ENCODE measurements at places on chromosomes 7 and 10.
A peak's percentile ranks its signal among the peaks of the same experiment; 100 is the strongest.

DNA sequence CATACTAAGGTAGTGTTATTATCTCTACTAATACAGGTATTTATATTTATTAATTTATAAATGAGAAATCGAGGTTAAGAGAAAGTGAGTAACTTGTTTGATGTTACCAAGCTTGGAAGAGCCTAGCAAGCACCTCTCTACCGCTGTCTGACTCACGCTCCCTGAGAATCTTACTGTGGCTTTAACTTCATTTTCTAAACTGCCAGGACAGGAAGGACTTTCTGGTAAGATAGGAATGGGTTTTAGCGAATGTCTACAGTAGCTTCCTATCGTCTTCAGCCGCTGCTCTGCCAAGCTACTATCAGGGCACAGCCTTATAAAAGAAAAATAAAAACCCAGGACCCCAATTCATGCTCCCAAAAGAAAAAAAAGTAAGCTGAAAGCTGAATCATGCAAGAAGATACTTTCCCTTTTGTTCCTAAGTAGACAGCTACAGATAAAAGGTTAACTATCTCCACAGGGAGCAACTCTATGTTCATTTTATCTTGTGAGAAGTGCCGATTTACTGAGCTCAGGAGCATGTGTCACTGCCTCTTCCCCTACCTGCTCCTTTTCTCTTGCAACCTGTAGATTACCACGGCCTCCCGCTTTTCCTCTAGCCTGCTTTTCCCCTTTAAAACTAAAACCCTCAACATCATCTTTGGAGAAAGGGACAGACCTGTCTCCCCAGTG is 60.2 kb downstream of the THNSL1 start:
- DNase-seq: no peak

- DNase-seq: no peak
Observed at GRCh38 chr7:107564553-107565298, 955 bp downstream of the DUS4L start.

GRCh38 chr7:154167807-154168206 is 115.6 kb downstream of the DPP6 start:
- DNase-seq: no peak

DNA sequence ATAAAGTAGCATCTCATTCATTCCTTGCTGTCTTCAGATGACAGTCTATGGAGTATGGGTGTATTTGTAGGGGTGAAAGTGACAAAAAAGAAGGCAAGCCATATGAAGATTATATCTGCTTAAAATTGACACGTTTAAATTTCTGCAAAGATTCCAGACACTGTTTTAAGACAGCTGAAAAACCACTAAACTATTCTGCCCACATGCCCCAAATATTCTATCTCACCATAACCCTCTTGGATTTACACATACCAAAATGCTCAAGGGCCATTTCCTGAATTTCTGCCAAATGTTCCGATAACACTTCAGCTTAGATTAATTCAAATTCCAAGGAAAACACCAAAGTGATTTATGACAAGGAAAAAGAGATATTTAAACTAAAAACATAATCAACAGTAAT is 99.9 kb upstream of the IL6 start:
- DNase-seq: no peak

DNA sequence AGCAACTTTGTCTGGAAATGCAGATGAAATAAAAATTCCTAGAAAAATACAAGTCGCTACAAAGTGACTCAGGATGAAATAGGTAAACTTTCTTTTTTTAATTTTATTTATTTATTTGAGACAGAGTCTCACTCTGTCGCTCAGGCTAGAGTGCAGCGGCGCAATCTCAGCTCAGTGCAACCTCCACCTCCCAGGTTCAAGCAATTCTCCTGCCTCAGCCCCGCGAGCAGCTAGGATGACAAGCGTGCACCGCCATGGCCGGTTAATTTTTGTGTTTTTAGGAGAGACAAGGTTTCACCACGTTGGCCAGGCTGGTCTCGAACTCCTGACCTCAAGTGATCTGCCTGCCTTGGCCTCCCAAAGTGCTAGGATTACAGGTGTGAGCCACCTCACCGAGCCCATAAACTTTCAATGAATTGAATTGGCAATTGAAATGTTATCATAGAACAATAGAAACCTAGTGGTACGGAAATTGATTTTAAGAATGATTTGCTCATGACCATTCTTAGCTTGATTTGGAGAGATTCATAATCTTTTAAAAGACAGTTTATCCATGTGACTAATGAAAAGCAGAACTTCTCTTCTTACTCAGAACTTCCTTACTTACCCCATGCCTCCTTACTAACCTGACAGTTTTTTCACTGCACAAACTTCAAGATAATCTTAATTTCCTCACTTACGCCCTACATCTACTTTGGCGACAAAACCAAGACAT is 161.7 kb downstream of the FAM107B start:
- DNase-seq: no peak

- DNase-seq: no peak
Observed at GRCh38 chr10:31580646-31581045, 261.6 kb downstream of the ZEB1 start.

DNA sequence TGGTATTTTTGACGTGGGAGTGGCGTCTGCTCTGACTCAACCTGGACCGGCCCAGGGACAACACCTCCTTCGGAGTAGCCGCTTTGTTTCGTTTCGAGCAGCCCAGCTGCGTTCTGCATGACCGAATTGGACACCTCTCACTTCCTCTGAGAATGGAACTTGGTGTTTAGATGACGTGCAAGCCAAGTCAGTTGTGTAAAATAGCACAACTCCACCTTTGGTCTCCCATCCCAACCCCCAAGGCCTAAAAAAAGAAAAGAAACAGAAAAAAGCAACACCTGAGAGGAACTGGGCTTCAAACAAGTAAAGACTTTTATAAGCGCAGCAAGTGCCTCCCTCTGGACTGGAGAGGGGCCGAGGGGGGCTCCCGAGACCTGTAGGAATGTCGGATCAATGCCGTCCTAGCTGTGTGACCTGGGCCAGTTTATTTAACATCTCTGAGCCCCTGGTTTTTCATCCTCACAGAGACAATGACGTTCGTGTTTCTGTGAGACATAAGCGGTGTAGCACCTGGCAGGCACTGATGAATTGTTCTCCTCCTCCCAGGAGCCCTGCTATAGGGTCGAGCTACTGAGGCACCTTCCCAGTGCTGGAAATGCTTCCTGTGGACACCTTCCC is 52.0 kb upstream of the SMNDC1 start:
- DNase-seq: peak; percentile 41

DNA sequence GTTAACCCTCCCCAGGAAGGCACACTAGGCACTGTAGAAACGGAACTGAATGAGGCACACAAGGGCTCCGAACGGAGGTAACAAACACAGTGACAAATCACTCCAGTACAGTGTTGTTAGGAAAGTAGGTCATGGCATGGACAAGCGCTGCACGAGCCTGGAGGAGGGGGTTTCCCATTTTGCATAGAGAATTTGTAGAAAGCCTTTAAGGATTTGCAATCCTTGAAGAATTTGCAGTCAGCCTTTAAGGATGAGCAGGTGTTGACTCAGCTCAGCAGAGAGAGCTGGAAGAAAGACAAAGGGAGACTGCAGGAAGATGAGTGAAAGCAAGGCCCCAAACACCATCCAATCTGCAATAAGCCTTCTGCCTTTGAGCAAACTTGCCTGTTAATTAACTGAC is 51.1 kb upstream of the PPP1R3C start:
- no peak for DNase-seq

GRCh38 chr10:24556750-24557742 is 166.6 kb downstream of the ARHGAP21 start:
- DNase-seq: no peak

DNA sequence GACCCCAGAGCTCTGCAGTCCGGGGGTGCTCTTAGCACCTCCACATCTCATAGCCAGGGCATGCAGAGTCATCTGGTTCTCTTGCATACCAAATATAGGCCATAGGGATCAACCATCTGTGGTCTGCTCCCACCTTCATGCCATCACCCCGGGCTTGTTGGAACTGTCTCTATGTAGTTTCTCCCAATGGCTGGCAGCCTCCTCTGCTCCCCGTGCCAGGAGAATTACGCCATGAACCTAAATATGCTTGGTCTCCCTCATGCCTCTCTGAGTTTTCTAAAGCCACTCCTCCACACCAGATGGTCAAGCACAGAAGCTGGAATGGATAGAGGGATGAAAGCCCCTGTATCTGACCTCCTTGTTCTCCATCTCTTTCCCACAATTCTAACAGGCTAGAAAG is 302.6 kb upstream of the MYO3A start:
- no peak for DNase-seq

DNA sequence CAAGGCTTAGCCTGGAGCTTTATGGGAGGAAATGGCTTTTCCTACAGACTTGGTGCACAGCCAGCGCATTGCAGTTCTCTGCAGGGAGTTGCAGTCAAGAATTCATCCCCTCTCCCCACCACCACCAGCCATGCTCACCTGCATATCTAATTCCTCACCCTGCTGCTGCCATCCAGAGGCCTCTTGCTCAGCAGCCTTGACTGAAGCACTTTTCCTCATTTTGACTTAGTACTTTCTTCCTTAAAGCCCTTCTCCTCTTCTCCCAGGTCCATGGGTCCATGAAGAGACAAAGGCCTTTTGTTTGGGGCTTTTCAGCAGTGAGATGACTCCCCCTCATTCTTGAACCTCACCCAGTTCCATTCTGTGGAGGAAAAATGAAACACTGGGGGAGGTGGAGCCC is 39.7 kb upstream of the GPR141 start:
- DNase-seq: no peak

- DNase-seq: no peak
Observed at GRCh38 chr7:155490697-155491628, 33.0 kb downstream of the EN2 start.

- DNase-seq: peak; percentile 22
Observed at GRCh38 chr10:16787361-16787791, 29.8 kb downstream of the RSU1 start.

DNA sequence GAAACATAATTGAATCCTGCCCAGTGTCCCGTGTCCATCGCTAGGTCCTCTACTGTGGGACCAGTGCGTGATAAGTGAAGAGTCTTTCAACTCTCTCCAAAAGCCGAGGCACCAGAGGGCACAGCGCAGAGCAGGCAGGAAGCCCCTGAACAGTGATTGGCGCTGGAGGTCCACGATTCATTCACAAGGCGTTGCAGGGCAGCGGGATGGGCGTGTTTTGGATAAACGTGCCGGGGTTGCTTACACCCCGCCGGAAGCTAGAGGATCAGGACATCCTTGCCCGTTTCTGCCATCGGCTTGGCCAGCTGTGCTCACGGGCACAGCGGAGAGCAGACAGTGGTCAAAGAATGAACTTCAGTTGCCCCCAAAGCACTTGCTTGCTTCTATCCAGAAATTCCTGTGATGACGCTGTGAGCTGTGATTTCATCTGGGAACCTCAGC is 86.0 kb upstream of the PFKP start:
- DNase-seq: no peak

- no peak for DNase-seq
Observed at GRCh38 chr7:140200061-140200989, 23.5 kb upstream of the KDM7A start.

DNA sequence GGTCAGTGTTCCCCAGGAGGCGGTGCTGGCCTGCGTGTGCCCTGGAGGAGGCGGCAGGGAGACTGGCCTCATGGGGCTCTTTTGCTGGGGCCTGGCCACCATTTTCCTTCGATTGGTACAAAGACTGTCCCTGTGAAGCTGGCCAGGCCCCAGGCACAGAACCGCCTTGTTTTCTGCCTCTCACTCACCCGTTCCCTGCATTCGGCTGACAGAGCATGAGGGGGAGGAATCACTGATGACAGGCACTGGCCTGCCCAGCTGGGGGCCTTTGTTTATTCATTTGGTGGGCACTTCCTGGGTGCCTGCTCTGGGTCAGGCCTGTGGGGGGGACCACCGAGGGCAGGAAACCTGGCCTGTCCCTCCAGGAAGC is 139.2 kb downstream of the FAM53B start:
- no peak for DNase-seq

DNA sequence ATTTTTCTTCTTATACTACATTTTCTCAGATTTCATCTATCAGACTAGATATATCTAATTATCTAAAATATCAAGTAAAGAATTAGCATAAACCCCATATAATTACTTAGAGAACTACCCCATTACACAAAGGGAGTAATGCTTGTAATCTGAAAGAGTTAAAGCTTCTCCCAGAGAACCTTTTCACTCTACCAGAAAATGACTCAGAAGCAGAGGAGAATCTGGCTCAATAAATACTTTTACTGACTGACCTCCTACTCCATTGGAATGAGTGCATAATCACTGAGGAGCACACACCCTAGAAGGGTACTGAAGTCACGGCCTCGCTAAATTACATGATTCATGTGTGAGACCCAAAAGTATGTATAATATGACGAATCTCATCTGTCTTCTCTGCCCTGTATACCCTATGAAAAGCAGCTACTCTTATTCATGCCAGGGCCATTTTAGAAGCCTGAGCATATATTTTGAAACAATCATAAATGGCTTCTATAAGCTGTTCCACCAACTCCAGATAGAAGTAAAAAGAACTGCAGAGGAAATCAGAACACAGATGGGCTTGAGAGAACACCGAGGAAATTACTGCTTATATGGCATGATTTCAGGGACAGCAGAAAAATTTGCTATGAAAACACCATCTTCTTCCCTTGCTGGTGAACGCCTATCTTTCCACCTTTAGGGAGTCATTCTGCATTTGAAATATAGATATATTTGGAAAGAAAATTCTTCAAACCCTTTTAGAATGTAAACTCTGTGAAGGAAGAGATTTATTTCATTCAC is 32.7 kb downstream of the DNMBP start:
- no peak for DNase-seq

GRCh38 chr7:108046952-108047506 is 44.1 kb upstream of the LAMB1 start:
- no peak for DNase-seq

- no peak for DNase-seq
Observed at GRCh38 chr7:98548971-98549370, 68.1 kb upstream of the NPTX2 start.

DNA sequence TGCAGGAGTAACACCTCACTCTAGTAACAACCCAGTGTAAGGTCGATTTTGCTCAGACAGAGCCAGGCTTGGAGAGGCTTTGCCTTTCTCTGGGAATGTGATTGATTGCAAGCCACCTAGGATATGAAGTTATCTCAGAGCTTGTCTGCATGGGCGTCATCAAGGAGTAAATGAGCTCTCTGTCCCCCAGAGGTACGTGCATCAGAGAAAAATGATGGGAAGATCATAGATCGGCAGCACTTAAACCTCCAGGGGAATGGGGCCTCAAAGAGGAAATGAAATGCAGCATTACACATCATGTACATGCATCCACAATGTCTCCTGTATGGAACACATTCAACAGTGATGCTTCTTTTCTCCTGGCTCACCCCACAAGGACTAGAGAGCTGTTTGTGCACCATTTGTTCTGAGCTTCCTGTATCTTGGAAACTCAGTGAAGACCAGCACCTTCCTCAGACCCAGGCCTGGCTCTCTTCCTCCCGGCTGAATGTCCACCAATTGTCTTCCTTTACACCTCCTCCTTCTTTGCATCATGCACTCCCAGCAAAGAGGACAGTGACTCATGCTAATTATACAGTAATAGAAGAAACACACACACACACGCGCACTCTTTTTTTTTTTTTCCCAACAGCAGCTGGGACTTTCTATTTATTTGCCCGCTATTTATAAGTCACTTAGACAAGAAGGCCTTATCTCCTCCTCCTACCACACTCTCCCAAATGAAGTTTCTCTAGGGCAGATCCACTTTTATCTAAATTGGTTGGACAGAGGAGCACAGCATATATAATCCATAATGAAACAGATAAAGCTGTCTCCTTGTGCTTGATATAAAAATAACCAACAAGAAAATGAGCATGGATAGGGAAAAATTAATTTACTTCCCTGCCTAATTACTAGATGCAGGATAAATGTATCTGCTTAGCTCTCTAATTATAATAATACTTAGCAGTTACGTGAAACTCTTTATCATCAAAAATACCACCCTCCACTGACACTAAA is 990.7 kb downstream of the CCSER2 start:
- no peak for DNase-seq

Data from stimulated activated CD4-positive, alpha-beta T cell treated with anti-CD3 and anti-CD28 coated beads, Interleukin-15, amount 100 ng/mL, for 1 hour (primary cell).